ENCODE measurements at places on chromosomes 6 and 20.
A peak's percentile ranks its signal among the peaks of the same experiment; 100 is the strongest.

DNA sequence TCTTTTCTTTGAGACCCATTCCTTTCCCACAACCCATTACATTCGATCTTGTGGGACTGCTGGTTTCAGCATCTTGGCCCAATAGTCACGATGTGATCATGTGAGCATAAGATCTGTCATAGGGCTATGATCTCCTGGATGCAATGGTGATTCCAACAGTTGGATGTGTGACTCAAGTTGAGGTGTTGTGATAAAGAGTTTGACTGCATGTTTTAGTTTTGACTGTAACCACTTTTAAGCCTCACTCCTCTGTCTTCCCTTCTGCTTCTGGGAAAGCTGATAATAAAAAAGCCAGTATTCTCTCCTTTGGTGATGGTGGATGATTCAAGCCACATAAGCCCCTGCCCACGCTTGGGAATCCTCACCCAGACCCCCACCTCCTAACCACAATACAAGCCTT lies 117.0 kb upstream of the ASCC3 start:
- no peak for DNase-seq

DNA sequence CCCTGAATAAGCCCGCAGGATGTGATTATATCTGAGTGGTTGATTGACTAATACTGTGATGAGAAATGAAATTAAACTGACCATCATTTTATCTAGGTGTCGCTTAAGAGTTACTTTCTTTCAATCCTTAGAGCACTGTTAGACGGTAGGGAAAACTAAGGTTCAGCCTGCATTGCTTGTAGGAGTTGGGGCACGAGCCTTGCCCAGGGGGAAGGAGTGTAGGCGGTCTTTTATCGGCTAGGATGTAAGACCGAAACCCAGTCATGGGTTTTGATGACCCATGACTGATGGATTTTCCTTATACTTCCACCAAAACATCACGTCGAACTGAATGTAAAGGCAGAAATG lies 392 bp upstream of the TASP1 start:
- no peak for DNase-seq

- no peak for DNase-seq
These were observed 680.6 kb downstream of the RFPL4B start for GRCh38 chr6:113027780-113028179.

GRCh38 chr6:161674930-161675682 lies 401.2 kb upstream of the AGPAT4 start:
- DNase-seq = no peak

GRCh38 chr6:168130697-168131371 lies 51.8 kb upstream of the FRMD1 start:
- no peak for DNase-seq

GRCh38 chr20:49892817-49893216 lies 22.5 kb downstream of the SPATA2 start:
- DNase-seq = no peak

- no peak for DNase-seq
These were observed 119.7 kb downstream of the ADGRB3 start for GRCh38 chr6:68754681-68755213.

DNA sequence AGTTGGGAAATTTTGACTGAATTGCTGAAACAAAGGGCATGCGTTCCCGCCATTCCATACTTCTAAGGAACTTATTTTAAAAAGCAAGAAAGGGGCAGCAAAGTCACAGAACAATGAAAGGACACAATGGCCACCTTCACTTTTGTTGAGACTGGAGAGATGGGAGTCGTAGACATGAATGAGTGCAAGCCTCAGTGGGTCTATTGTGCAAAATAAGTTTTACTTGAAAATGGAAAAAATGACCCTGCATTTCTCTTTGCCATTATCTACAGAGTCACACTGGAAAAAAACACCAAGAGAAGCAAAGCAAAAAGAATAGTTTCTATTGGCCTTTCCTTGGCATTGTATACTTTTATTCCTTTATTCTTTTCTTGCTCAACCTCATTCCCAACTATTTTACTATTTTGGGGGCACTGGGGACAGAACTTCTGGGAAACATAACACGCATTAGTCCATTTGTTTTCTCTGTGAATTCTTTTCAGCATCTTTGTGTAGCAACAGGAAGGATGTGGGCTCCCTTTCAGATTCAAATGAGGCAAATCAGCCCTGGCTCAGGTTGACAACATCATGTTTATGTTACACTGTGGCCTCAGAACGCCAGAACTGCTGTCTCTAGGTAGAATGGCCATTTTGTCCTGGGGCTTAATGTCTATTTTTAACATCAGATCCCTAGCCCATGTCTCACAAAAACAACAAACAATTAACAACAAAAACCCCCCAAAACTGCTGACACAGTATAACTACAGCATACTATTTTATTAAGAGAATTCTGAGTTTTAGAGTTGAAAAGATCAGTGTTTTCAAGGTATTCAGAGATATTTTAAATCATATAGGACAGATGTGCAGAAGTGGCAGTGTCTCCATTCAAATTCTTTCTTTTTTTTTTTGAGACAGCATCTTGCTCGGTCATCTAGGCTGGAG lies 122.2 kb downstream of the FYN start:
- DNase-seq = no peak

- no peak for DNase-seq
These were observed 4.6 kb downstream of the BRPF3 start for GRCh38 chr6:36200998-36201596.

DNA sequence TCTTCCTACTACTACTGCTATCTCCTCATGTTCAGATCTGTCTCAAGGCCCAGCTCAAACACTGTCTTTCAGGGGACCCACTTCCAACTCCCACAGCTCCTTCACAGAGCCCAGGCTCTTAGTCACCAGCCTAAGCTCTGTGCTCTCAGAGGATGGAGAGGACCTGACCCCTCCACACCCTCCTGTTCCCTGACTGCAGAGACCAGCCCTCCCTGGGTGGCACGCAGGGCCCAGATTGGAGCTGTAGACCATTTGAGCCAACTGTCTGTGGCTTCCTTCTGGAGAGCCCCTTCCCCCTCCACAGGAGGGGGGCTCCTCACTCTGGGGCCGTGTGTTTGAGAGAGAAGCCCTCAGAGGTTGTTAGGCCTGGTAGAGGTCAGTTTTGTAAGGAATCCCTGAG lies 9.8 kb downstream of the SNPH start:
- no peak for DNase-seq

GRCh38 chr20:15310361-15310760 lies 972.9 kb upstream of the FLRT3 start:
- no peak for DNase-seq

- no peak for DNase-seq
These were observed 36.4 kb downstream of the MYLK4 start for GRCh38 chr6:2714111-2714895.

GRCh38 chr20:38812182-38812581 lies 6.7 kb downstream of the PPP1R16B start:
- no peak for DNase-seq

- DNase-seq = no peak
These were observed 77.1 kb downstream of the SGK1 start for GRCh38 chr6:134240665-134241431.

GRCh38 chr6:119781365-119781764 lies 431.8 kb upstream of the MAN1A1 start:
- DNase-seq = no peak

- no peak for DNase-seq
These were observed 10.4 kb downstream of the DEFB129 start for GRCh38 chr20:237489-237888.

- DNase-seq = peak; percentile 71
These were observed 101.7 kb upstream of the FOXA2 start for GRCh38 chr20:22686097-22686496.

DNA sequence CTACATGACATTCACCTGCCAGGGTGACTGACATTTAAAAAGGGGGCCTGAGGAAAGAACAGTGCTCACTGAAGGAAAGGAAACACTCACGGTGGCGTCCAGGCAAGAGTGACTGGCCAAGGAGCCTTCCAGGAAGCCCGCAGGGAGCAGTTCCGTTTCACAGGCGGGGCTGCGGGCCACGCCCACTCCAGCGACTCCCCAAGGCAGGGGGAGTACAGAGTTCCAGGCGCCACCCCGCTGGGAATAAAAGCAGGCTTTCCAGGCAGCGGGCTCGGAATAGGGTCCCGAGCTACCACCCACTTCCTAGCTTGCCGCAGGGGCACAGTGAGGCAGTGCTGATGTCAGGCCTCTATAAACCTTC lies 34.2 kb downstream of the PKIG start:
- DNase-seq = no peak

DNA sequence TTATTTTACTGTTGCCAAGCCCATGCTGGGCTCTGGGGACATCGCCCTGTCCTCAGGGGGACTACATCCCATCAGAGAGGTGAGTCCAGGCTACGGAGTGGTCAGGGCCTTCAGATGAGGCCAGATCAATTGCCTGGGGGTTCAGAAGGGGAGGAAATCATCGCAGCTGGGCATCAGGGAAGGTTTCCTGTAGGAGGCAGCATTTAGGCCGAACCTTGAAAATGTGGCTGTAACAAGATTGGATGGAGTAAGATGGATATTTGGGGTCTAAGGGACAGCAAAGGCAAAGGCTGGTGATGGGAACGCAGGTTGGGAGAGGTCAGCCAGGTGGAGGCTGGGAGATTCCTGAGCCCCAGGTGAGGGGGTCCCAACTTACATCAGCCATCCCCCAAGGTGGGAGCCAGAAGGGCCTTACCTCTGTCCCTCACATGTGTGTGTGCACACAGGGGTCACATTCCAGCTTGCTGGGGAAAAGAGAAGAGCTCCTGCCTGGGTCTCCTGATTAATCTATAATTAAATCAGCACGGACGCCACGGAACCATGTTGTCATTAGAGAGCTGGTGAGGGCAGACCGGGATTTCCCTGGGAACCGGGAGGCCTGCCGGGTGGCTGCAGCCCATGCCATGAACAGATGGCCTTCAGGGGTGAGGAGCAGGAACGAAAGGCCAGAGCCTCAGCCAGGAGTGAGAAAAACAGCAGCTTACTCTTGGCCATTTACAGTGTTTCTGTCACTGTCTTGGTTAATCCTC lies 30.5 kb upstream of the DLGAP4 start:
- no peak for DNase-seq

DNA sequence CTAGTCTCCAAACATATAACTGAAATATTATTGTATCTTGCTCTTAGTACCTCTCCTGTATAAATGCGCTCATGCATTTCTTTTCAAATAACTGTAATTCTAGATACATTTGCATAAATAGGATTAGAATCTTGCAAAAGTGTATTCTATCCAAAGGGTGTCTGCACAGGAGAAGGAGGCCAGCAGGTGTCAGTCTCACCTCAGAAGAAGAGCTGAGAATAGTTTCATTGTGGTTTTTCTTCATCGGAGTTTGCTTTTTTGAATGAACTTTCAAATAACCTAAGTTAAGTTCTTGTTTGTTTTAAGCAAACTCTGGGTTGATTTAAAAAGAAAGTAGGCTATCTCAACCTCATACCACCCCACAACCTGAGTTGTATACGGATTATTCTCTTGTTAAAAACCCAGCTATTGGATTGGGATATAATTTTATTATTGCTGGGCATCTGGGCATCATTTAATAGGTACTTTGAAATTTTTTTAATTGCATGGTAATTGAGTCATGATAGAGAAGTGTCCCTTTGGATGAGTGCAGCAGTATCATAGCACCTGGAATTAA lies 125.0 kb upstream of the MLIP start:
- no peak for DNase-seq

- DNase-seq = peak; percentile 25
These were observed 346.3 kb downstream of the BMP2 start for GRCh38 chr20:7113577-7114466.

- no peak for DNase-seq
These were observed 82.2 kb downstream of the GPR63 start for GRCh38 chr6:96755096-96755495.

GRCh38 chr20:5090191-5090590 lies 29.6 kb downstream of the PCNA start:
- DNase-seq = no peak

DNA sequence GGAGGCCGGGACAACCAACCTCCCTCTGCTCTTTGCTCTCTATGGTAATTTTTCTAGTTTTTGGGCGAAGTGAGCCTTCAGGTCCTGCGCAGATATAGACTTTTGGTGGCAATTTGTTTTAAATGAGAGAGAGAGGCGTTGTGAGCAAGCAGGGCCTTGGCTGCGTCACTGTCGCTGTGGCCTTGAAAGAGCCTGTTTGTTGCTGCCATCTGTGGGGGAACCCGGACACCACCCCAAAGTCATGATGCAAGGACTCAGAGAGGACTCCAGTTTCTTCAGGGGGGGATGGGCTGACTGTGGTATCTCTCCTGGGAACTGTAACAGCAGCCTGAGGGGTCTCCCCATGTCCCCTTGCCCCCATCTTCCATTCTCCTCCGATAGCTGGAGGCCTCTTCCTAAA lies 462.7 kb upstream of the SULF2 start:
- DNase-seq = no peak

DNA sequence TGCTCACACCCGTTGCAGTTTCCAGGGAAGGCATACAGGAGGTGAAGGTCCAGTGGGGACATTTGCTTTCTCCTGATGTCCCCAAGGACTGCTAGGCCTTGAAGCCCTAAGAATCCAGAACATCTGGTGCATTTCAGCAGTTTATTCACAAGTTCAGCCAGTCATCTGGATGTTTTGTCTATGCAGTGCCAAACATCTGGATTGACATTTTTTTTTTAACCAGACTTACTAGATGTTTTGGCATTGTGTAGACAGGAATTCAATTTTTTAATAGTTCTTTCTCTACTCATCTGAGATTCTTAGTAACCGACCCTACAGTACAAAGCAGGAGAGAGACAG lies 256.2 kb downstream of the CLIC5 start:
- DNase-seq = no peak

DNA sequence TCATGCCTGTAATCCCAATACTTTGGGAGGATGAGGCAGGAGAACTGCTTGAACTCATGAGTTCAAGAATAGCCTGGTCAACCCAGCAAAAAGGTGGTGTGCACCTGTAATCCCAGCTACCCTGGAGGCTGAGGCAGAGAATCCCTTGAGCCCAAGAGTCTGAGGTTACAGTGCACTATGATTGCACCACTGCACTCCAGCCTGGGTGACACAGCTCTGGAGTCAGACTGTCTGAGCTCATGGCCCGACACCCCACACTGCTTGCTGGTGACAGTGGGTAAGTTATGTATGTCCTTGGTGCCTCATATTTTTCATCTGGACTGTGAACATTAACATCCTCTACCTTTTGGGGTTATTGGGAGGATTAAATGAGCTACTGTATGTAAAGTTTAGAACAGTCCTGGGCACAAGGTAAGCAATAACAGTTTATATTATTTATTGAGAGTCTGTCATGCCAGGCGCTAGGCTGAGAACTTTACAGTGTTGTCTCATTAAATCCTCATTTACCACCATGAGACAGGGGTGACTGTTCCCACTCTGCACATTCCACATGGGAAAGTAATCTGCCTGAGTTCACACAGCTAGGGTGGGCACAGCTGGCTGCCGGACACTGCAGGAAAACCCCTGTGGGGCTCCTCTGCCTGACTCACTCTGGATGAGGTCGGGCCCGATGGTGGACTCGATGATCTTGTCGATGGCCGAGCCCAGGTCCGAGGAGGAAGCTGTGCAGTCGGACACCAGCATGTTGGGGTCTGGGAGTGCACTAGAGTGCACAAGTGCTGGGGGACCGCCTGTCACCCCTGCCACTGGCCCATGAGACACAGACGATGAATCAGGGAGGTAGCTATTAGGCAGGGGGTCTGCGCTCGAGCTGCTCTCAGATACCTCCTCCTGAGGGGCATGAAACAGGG lies 2.9 kb downstream of the ZNF335 start:
- DNase-seq = no peak

GRCh38 chr20:16147216-16147615 lies 426.0 kb downstream of the KIF16B start:
- DNase-seq = no peak
